B cell (primary cell): ENCODE measurements at places on chromosomes 3 and 15. TPM values are rescaled to one million over a fixed set of nuclear protein-coding genes. Genes with fewer than 3 reads are reported as not detected.

- DNase-seq, result no peak
Measured at GRCh38 chr15:82709081-82709420, 624 bp downstream of the AP3B2 start.

DNA sequence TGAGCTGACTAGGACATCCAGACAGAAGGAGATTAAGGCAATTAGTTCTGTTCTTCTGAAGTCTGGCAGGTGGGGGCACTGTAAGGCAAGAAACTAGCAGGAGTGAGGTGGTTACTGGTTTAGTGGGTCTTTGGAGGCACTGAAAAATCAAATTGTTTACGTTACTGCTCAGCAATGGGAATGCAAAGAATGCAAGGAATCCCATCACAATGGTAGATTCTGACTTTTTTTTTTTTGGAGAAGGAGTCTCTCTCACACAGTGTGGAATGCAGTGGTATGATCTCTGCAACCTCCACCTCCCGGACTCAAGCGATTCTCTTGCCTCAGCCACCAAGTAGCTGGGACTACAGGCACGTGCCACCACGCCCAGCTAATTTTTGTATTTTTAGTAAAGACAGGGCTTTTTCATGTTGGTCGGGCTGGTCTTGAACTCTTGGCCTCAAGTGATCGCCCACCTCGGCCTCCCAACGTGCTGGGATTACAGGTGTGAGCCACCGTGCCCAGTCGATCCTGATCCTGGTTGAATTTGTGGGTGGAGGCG, 16.4 kb downstream of the FAM107A start:
- no peak for DNase-seq

DNA sequence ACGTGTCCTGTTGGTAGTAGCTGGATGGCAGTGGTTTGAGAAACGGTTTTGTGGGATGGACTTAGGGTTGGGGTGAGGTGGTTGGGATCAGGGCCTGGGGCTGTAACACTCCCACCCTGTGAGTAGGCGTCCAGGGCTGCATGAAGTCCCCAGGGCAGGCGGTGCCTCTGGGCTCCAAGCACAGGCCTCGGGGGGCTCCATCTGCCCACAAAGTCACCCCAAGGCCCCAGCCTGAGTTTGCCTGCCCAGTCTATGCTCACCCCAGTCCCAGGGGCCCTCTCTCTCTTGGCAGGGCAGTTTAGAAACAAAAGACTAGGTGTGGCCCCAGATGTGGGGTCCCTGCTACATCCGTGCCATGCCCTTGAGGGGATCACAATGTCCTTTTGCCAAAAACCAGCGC, 86.9 kb upstream of the PRR23E start:
- no peak for DNase-seq

- DNase-seq, result no peak
Measured at GRCh38 chr3:124773351-124774326, 43.4 kb downstream of the UMPS start.

- peak; percentile 100 for DNase-seq
Measured at GRCh38 chr3:133573054-133573628, 345 bp upstream of the CDV3 start.

GRCh38 chr3:8658306-8659212, 14.0 kb upstream of the SSUH2 start:
- peak; percentile 67 for DNase-seq

GRCh38 chr3:120659285-120659684, 22.8 kb downstream of the HGD start:
- DNase-seq, result no peak

DNA sequence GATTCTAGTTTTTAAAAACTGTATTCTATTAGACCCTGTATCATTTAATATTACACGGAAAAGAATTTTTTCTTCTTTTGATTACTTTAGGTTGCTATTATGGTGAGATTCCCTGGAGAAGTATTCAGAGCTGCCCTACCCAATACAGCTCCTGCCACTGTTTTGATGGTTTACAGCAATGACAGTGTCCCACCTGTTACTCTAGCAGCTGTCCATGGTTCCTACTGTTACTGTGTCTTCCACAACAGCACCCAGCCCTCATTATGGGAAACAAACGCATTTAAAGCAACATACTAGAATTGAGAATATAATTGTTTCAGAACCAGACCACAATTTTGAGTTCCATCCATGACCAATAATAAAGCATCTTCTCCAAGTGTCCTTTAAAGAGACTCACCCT, 450.7 kb downstream of the SHQ1 start:
- DNase-seq, result no peak

- DNase-seq, result no peak
Measured at GRCh38 chr3:128472449-128473179, 5.9 kb upstream of the DNAJB8 start.

DNA sequence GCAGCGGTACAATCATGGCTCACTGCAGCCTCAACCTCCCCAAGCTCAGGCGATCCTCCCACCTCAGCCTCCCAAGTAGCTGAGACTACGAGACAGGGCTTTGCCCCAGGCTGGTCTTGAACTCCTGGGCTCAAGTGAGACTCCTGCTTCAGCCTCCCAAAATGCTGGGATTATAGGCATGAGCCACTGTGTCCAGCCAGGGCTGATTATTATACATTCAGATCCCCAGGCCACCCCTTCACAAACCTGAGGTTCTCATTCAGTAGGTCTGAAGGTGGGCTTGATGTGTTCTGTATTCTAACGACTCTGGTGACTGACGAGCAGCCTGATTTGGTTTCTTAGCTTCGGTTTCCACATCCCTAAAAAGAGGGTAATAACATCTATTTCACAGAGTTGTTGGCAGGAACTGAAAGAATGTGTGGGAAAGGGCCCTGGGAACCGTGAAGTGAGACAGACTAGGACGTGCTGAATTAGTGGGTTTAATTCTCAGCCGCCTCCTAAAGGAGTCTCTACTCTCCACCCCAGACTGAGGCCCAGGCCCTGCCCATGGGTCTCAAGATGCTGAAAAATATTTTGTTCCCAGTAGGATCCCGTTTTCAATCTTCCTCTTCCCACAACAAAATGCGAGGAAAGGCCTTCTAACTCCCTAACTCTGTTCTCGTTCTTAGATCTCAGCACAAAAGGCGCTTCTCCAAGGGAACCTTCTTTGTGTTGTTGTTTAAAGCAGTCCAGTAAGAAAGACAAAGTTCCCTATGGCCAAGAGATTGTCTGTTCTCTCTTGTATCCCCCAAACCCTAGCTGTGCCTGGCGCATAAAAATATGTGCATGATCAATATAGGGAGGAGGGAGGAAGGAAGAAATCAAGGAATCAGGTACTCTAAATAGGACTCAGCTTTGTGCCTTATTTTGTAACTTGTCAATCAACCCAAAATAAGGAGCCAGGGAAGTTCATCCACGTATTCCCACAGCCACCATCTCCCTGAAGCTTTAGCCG, 210.0 kb upstream of the TOPAZ1 start:
- no peak for DNase-seq

GRCh38 chr15:70853318-70853972, 512 bp downstream of the LARP6 start:
- DNase-seq, result peak; percentile 6

CDCP1 gene
- not detected in 2 replicates for polyA plus RNA-seq

PROS1 gene
- 0.03 TPM in 1 of 2 replicates, not detected in the other for polyA plus RNA-seq

ATP2B2 gene
- not detected in 2 replicates for polyA plus RNA-seq

SAMMSON gene
- not detected in 2 replicates for polyA plus RNA-seq

CISH gene
- polyA plus RNA-seq, result 2.2 and 3.5 TPM in 2 replicates

EPHA3 gene
- polyA plus RNA-seq, result 0.01 TPM in 1 of 2 replicates, not detected in the other

GP5 gene
- polyA plus RNA-seq, result 0.01 and 0.06 TPM in 2 replicates
